ENCODE measurements at places on chromosomes 7 and 10. TPM values are rescaled to one million over a fixed set of nuclear protein-coding genes. Genes with fewer than 3 reads are reported as not detected.

Gene ZNF853
- total RNA-seq, result 0.38 TPM

DNA sequence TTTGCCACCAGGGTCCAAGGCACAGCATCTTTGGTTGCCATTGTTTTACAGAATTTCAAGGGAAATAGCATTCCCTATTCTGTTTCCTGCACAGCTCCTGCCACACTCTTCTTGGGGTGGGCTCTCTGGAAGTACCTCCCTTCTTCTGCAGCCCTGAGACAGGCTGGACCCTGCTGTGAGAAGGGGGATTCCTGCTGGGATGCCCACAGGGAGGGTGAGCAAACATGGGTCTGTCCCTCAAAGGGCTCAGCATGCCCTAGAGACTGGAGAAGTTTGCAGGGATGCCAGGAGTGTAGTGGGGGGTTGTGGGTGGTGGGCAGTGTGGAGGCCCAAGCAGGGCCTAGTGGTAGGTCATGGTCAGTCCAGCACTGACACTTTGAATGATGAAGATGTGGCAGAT lies 222.2 kb upstream of the GPR26 start:
- DNase-seq, result no peak

DNA sequence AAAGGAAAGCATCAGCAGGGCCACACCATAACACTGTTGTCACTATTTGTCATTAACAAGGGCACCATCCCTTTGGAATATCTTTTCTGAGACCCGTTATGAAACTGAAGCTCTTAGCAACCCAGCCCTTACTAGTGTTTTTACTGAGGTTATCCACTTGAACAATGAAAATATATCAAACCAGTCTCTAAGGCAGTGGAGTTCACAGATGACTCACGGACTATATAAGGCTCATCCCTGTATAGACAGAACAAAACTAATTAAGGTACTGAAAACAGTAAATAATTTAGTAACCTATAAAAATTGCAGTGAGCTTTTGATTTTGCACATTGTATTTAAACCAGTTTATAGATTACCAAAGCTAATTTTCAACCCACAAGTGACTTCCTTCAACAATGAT lies 196.0 kb downstream of the ELAPOR2 start:
- no peak for DNase-seq

Gene C1QL3
- not detected for total RNA-seq

Gene HOXA10
- total RNA-seq, result 12.8 TPM

Gene NOS3
- not detected for total RNA-seq

DNA sequence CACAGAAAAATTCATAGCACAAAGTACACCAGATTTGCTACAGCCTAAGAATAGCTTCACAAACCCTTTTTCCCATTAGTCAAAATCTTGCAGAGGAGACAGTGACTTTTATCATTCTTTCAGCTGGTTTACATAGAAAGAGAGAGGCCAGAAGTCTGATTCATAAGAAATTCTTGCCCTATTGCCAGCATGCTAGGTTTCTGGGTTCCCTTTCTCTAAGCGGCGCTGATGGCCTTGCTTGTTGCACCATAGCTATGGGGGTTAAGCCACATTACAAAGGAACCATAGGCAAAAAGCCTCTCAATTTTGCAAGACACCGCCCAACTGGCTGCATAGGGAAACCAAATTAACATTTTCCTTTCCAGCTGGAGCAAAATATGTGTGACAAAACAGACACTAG lies 87.4 kb downstream of the ZNF467 start:
- DNase-seq, result peak; percentile 45

DNA sequence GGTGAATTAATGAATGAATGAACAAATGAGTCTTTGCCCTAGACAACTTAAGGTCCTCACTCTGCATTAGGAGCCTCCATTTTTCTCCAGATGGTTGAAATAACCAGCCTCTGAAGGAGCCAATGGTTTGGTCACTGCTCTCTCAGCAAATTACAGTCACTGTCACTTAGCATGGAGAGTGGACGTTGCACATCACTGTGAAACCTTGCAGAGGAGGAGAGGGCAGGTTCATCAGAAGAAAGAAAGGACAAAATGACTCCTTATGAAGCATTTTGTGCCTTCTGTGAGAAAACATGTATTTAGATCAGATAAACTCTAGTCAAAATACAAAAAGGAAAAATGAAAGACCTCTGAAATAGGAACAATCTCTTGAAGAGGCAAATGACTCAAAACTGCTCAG lies 6.6 kb upstream of the ATP6V0A4 start:
- no peak for DNase-seq

Gene SPDYE1
- not detected for total RNA-seq

Gene TMEM178B
- total RNA-seq, result 0.34 TPM

DNA sequence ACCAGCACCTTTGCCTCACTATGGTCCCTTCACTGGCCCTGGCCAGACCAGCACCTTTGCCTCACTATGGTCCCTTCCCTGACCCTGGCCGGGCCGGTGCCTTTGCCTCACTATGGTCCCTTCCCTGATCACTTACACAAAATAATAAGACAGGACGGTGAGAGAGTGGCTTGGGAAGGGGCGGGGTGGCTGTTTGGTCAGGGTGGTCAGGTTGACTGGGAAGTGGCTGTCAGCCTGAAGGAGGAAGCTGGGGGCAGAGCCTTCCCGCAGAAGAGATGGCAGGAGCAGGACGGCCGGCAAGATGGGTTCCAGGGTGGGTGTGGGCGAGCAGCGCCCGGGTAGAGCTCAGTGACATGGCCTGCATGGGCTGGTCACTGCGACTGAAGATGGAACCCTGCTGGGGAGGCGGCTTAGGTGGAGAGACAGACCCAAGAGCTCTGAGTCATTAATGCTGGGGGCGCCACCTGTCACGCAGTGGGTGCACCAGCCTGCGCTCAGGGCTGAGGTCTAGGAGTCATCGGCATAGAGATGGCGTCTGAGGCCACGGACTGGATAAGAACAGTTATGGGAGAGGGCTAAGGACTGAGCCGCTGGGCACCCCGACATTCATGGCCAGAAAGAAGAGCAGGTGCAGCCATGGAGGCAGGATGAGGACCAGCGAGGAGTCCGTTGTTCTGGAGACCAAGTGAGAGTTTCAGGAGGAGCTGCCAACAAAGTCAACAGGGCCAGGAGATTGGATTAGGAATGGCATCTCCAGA lies 91.8 kb downstream of the CHST15 start:
- DNase-seq, result no peak

GRCh38 chr7:44761207-44762161 lies 12.8 kb downstream of the ZMIZ2 start:
- DNase-seq, result no peak

DNA sequence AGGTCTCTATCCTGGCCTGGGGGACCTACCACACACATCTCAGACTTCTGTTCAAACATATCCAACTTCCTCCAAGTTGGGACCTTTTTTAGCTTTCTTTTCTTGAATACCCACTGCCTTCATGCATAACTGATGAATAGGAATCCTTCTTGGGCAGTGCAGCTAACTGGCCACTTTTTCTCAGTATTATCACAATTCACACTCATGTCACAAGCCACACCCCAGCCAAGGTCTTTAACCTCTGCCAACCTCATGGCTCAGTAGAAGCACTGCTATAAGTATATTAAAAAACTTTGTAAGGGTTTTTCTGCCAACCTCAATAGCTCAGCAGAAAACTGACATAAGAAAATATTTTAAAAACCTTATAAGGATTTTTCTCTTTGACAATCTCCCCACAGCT lies 44.5 kb downstream of the HHEX start:
- no peak for DNase-seq

Gene TMEM229A
- total RNA-seq, result not detected

GRCh38 chr7:110645616-110646015 lies 445.3 kb upstream of the LRRN3 start:
- no peak for DNase-seq

DNA sequence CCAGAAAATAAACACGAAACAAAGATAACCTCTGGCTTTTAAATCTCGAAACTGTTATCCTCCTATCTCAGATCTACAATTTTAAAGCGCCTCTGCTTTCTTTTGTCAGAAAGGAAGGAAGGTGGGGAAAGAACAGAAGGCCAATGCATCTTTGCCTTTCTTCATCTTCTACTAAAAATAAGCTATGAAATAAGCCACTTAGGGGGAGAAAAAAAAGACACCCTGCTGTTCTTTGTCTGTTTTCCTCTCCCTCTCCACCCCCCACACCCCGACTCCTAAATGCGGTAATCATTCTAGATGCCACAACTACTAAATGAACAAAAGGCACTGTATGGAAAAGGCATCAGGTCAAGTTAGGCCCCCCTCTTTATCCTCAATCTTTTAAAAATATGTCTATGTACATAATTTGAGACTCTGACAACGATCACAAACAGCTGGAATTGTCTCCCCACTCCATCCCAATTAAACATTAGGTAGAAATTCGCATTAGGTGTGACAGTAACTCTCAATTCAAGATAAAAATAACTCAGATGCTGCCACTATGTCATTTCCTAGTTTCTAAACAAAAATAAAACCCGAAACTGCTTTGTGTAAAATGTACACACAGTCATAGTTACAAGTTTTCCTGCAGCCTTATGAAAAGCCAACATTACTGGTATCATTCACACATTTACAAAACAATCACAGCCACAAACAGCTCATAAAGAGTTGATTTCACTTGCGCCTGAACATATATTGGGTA lies 2.4 kb downstream of the UBE2H start:
- DNase-seq, result no peak

Gene OR13A1
- total RNA-seq, result not detected

- no peak for DNase-seq
Measured at GRCh38 chr7:108026116-108026515, 23.2 kb upstream of the LAMB1 start.
